ENCODE measurements at places on chromosomes 4 and X. TPM values are rescaled to one million over a fixed set of nuclear protein-coding genes. Genes with fewer than 3 reads are reported as not detected.

- no peak for DNase-seq
Measured at GRCh38 chr4:75101906-75102786, 169.2 kb downstream of the PARM1 start.

DNA sequence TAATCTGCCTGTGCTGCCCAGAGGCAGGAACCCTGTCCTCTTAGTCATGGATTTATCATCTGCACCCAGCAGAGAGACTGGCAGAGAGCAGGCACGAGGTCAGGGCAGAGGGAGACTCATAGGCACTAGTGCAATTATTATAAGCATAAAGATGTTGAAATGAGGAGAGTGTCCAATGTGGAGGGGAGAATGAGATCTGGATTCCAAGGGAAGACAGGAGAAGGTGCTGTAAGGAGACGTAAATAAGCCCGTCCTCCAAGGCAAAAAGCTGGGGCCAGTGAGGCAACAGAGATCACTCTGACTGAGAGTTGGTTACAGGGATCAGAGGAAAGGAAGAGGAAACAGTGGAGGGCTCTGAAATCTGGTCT lies 406.2 kb downstream of the MAPK10 start:
- DNase-seq = peak; percentile 63

DNA sequence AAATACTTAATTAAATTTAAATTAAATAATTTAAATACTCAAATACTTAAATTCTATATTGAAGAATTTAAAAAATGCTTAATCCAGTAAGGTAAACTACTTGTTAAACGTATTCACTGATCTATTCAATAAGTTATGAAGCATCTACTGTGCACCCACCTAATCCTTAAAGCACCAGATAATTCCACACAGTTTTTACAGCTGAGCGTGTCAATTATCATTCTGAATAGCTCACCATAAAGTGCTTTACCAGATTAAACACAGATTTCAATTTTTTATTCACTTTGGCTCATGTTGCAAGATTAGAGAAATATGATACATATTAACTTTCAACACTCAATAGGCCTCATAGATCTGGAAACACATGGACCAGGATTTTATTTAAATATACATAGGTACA lies 79.2 kb upstream of the DDIT4L start:
- no peak for DNase-seq

- peak; percentile 14 for DNase-seq
Measured at GRCh38 chr4:153634738-153635353, 49.2 kb upstream of the TLR2 start.

DNA sequence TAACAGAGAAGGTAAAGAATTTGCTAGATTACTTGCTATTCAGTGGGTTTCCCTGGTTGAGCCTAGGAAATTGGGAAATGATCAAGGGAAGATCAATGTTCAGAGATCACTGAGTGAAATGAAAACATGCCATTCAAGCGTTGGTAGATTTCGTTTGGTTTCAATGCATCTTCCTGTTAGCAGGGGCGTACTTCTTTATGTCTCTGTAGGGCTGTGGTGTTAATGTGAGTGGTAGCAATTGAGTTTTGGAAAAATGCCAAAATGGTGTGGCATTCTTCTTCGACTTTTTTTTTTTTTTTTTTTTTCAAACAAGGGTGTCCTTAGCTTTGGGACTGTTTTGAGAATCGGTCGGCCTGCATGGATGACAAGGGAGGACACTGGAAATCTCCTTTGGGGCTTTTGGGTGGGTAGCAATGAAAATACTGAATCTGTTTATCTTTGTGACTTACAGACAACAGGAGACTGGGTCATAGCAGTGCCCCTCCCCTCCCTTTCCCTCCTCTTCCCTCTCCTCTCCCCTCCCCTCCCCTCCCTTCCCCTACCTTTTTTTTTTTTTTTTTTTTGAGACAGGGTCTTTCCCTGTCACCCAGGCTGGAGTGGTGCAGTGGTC lies 50.4 kb downstream of the SPRY1 start:
- no peak for DNase-seq

The RBMXL3 gene
- not detected for total RNA-seq

The SPRY1 gene
- total RNA-seq = 43.7 TPM

DNA sequence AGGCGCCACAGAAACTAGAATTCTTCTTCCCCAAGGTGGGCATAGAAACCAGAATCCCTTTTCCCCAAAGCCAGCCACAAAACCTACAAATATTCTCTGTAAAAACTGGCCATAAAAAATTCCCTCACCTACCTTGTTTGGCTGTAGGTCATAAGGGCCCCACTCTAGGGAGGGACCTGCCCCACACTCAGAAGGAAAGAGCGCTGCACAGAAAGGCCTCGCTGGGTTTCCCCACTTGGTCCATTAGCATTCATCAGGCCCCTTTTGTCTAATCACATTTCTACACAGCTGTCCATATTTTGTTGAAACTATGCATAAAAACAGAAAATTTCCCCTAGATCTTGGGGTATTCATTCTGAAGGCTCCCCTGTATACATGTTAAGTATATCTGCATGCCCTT lies 54.1 kb downstream of the PHKA2 start:
- no peak for DNase-seq
